Activated CD4-positive, alpha-beta T cell treated with anti-CD3 and anti-CD28 coated beads, Interleukin-2, amount 50 U/mL, for 4 hours (primary cell): ENCODE measurements at places on chromosomes 7 and 10.

DNA sequence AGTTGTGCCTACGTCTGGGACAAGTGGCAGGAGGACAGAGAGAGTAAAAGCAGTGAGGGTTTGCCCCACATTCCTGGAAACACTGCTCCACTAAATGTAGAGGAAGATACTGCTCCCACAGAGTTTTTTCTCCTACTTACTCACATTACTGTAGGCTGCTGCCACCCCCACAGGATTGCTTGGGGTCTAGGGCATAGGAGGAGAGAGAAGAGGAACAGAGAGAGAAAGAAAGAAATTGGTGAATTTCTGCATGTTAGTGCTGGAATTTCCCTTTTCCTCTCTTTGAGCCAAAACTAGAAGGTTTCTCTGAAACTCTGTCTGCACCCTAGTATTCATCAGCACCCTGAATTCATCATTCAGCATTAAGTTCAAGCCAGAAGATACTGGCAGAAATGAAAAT, 397.9 kb downstream of the INHBA start:
- no peak for DNase-seq

- no peak for DNase-seq
Measured at GRCh38 chr10:61404751-61405150, 48.4 kb downstream of the TMEM26 start.

GRCh38 chr7:105688617-105689016, 107.3 kb upstream of the EFCAB10 start:
- DNase-seq: no peak

- DNase-seq: no peak
Measured at GRCh38 chr10:104337521-104337984, 712 bp downstream of the ITPRIP start.

DNA sequence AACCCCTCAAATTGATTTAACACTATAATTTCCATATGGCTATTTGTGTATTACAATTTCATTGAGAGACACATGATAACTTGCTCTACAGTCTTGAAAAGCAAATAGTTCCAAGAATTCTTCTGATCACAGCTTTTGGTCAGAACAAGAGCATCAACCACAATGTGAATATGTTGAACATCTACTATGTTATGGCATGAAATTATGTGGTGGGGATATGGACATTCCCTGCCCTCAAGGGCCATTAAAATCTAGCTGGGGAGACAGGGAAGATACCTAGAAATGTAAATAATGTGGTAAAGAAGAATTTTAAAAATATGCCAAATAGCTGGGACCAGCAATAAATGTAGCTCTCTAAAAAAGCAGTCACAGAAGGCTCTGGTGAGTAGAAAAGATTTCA, 262.2 kb downstream of the FZD1 start:
- no peak for DNase-seq

- DNase-seq: no peak
Measured at GRCh38 chr10:60714233-60714632, 64.0 kb upstream of the CDK1 start.

DNA sequence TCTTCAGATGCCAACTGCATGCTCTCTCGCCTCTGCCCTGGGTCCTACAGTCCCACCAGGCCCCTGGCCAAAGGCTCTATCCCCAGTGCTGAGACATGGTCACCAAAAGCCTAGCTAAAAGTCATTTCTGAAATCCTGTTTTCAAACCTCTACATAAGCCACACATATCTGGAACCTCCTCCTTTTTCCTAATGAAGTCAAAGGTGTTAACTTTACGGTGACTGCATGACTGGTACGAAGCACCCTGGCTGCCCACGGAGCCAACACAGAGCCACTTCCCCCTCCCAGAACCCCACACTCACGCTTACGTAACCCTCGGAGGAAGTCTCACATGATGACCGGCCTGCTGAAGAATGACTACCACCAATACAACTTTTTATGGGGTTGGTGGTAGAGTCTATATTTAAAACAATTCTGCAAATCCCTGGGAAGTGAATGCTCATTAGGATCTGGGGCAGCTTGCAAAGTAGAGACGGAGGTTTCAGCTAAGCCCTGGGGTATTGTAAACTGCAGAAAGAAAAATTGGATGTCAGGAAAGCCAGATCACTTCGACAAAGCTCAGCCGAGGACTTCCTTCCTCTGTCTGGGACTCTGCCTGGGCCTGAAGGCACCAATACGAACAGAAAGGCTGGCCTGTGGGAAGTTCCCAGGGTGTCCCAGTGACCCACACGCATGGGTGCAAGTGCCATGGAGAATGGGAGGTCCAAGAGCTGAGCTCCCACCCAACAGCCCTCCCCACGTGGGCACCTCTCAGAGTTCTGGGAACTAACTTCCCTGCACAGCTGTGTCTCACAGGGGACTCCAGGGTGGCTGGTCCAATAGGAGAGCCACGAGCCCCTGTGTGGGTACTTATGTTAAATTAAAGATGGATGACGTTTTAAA, 50.7 kb downstream of the PDGFA start:
- DNase-seq: no peak

DNA sequence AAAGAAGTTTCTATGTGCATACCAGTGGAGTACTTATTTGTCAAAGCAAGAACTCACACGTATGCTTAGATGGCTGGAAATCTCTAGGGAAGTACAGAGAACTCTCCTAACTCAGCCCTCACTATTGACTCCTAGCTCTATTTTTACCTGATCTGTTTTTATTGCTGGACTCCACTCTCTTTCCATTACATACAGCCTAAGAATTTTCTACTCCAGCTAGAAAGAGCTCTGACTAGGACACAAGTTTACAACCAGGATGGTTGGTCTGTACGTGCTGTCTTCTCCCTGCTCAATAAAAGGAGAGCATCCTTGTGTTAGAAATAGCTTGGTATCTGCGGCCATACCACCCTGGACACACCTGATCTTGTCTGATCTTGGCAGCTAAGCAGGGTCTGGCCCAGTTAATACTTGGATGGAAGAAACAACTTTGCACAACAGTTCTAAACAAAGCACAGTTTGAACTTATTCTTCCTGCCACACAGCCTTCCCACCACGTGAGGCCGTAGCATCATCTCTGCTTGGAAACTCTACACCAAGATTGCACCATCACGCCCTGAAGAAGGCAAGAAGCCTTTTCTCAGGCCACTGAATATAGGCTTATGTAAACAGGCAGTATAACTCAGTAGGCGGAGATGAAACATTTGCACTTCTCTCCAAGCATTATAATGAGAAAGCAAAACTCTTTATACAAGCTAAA, 50.7 kb downstream of the KCNMA1 start:
- no peak for DNase-seq

DNA sequence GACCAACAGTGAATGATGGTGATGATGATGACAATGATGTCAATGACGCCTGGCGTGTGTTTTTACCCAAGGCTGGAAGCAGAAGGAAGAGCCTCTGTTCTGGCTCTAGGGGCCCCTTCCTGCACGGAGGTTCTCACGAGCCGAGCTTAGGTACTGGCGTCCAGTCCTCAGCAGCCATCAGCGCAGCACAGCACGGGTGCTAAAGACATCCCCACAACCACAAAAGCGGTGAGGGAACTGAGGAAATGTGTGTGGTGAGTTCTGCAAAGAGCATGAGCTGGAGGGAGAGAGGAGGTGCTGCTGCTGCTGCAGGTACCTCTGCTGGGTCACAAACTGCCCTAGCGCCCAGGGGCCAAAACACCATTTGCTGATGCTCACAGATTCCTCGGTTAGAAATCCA, 81.6 kb downstream of the SFMBT2 start:
- no peak for DNase-seq

- no peak for DNase-seq
Measured at GRCh38 chr7:2028733-2029132, 204.0 kb downstream of the MAD1L1 start.

DNA sequence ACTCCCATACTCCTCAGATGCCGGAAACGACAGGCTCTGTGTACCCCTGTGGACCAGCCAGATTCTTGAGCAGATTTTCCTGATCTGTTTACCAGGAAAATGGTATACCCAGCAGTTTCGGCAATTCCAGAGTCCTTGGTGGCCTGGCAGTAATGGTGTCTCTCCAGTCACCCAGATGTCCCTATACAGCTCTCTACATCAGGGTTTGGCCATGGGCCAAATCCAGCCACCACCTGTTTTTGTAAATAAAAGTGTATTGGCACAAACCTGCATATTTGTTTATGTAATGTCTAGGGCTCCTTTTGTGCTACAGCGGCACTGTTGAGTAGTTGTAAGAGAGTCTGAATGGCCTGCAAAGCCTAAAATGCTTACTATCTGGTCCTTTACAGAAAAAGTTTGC, 491.3 kb downstream of the RPS24 start:
- DNase-seq: no peak

- DNase-seq: no peak
Measured at GRCh38 chr7:98137134-98137825, 30.6 kb downstream of the LMTK2 start.

DNA sequence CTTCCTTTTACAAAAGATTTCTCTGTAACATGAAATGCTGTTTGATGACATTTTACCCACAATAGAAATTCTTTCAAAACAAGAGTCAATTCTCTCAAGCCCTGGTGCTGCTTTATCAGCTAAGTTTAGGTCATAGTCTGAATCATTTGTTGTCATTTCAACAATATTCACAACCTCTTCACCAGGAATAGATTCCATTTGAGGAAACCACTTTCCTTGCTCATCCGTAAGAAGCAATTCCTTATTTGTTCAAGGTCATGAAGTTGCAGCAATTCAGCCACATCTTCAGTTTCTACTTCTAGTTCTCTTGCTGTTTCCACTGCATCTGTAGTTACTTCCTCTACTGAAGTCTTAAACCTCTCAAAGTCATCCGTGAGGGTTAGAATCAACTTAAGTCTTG, 315.3 kb downstream of the TYW1 start:
- DNase-seq: no peak

DNA sequence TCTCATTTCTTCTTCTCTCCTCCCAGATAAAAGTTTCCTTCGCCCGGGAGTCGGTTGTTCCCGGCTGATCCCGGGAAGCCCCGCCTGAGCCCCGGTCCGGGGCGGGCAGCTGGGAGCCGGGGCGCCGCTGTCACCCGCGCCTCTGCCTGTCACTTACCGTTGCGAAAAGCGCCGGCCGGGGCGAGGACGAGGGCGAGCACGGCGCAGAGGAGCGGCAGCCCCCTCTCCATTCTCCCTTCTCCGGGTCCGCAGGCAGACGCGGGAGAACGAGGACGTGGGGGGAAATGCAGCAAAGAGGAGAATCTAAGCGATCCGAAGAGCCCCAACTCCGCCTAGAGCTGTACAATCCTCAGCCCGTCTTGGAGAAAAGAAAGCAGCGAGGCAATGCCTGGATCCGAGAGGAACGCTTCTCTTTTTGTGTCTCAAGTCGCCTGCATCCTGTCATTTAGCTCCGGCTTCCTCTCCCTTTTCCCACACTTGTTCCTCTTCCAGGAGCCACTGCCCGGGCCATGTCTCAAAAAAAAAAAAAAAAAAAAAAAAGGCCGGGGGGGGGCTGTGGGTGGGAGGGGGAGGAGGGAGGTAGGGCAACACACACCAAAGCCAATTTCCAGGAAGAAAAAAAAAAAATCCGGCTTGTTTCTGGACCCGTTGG, at the start of gene NRP1:
Gene NRP1, minus strand, starts transcription at position 515 of the 652 bp plus-strand sequence. Its CDS starts 285 bp downstream, at position 230.
- DNase-seq: no peak

- DNase-seq: no peak
Measured at GRCh38 chr10:31617133-31617532, 298.1 kb downstream of the ZEB1 start.

- no peak for DNase-seq
Measured at GRCh38 chr7:146074195-146074765, 42.3 kb upstream of the CNTNAP2 start.

- DNase-seq: no peak
Measured at GRCh38 chr10:22629126-22629525, 85.3 kb downstream of the PIP4K2A start.

- DNase-seq: no peak
Measured at GRCh38 chr7:66054063-66054462, 21.6 kb upstream of the ASL start.
